Posterior vena cava (tissue), 2 donors: ENCODE measurements at places on chromosomes 7 and 10. TPM values are rescaled to one million over a fixed set of nuclear protein-coding genes. Genes with fewer than 3 reads are reported as not detected.
A peak's percentile ranks its signal among the peaks of the same experiment; 100 is the strongest.

The SLIT1 gene
- 0.23 TPM for total RNA-seq

The PRLHR gene
- total RNA-seq: not detected

GRCh38 chr7:141483044-141483443, 68.2 kb upstream of the AGK start:
- DNase-seq: no peak

DNA sequence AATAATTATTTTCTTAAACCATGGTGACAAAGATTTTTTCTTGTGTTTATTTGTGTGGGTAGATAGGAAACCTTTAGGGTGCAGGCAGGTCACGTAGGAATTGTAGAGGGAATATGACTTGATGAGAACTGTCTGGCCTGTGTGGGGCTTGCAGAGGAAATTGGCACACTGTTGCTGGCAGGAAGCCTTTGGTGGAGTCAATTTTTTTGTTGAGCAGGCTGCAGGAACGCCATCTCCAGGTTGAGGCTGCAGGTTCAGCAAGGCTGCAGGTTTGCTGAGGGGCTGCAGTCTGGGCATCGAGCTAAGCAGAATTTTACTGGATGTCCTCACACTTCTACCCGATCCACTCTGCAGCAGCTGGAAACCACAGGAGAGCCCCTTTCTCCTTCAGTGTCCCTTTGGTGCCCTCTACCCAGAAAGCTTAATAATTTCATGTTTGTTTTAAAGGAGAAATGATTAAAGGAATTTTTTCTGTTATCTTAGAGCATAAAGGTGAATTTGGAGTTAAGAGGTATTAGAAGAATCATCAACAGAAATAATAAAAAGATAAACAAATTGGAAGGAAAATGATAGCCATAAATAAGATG, 37.0 kb downstream of the TBC1D12 start:
- no peak for DNase-seq

DNA sequence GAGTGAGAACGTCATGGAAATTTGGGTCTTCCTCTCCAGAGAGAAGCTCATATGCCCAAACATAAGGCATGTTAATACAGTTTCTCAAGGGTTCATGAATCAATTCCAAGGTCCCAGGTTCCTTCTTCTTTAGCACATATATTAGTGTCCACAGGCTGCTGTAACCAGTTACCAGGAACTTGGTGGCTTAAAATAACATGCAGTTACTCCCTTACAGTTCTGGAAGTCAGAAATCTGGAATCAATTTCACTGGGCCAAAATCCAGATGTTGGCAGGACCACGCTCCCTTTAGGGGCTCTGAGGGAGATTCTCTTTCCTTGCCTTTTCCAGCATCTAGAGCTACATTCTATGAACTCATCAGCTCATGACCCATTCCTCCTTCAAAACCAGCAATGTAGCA, 64.8 kb downstream of the MRC1 start:
- no peak for DNase-seq

DNA sequence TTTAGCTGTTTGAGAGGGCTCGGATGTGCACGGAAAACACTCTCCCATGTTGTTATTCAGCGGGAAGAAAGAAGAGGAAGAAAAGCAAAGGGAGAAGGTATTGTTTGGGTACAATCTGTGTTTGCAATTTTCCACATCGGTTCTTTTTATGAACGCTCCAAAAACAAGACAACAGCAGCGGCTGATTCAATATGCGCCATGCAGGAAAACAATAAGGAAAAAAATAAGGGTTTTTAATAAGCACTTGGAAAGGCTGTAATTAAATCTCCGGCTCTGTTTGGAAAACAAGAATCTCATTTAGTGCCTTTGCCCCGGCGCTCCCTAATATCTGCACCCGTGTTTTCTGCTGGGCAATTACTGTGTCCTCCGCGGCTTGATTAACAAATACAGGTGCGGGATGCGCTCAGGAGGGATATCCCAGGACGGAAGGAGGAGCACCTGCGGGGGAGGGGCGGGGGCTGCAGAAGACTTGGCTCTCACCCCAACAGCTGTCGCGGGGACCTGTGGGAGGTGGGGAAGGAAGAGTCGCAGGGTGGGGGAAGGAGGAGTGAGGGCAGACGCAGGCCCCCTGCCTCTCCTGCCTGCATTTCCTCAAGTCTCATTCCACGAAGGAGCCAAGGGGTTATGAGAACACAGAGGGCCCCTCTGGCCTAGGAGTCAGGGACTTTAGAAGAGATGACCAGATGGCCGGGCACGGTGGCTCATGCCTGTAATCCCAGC, 181.5 kb upstream of the PODXL start:
- DNase-seq: no peak

The OR2A42 gene
- not detected for total RNA-seq

- no peak for DNase-seq
Measured at GRCh38 chr7:6392712-6393666, 54.8 kb downstream of the DAGLB start.

DNA sequence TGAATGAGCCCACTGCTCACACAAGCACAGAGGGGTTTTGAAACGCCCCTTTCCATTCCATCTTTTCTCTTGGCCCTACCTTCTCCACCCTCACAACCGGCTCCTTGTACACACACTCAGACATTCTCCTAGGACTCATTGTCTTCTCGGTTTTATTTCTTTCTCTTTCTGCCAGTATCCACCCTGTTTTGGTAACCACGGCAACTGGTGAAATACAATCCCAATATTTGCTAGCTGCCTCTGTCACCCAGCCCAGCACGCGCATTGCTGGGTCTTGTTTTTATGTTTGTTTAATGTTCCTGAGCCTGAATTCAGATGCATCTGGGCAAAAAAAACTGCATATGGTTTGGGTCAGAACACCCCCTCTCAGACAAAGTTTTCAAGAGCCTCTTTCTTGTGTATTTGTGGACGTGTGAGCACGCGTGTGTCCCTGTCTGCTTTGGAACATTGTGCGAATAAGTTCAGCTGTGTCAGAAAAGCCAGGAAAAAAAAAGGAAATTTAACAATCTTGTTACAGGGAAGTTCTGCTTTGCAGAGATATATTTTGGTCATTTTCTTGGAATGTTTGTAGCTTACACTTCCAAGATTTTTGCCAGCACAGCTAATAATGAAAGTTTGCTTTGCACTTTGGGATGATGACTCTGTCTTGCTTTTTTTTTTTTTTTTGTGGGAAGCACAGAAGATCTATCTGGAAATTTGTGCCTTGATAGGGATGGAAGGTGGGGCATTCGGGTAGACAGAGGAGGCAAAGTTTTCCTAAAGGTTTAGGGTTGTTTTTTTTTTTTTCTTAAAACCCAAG, 225.9 kb downstream of the TRIL start:
- DNase-seq: no peak

DNA sequence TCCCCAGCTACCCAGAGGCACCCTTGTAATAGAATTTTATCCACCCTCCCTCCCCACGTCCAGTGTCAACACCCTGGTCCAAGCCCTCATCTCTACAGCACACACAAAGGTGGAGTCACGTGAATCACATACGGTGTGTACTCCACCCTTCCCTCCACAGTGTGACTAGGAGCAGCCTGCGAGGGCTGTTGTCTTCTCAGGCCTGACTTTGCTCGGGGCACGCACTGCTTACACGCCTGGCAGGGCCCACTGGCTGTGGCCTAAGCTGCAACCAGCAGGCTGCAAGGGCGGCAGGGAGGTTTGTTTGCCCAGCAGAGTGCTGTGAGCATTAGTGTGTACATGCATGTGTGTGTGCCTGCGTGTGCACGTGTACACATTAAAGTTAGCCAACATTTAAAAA, 93.7 kb downstream of the COBL start:
- DNase-seq: no peak

The EVX1 gene
- not detected for total RNA-seq

- DNase-seq: no peak
Measured at GRCh38 chr7:87689374-87689773, 61.2 kb downstream of the RUNDC3B start.

DNA sequence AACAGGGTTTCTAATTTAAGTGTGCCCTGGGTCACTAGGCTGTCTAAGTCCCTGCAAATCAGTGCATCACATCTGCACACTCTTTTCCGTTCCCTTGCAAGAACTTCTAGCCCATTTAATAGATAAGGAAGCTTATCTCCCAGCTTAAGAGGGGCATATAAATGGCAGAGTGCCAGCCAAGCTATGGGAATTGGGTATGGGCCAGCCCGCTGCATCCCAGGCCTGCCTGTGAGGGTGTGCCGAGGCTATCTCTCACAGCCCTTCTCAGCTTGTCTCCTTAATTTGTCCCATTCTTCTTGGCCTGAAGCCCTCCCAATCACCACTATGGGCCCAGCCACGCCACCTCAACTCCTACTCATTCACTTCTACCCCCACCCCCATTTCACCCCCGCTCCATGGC, 14.7 kb downstream of the AQP1 start:
- peak; percentile 56 for DNase-seq

- no peak for DNase-seq
Measured at GRCh38 chr10:52469970-52470705, 156.1 kb downstream of the DKK1 start.

The IL15RA gene
- total RNA-seq: 16.9 TPM

DNA sequence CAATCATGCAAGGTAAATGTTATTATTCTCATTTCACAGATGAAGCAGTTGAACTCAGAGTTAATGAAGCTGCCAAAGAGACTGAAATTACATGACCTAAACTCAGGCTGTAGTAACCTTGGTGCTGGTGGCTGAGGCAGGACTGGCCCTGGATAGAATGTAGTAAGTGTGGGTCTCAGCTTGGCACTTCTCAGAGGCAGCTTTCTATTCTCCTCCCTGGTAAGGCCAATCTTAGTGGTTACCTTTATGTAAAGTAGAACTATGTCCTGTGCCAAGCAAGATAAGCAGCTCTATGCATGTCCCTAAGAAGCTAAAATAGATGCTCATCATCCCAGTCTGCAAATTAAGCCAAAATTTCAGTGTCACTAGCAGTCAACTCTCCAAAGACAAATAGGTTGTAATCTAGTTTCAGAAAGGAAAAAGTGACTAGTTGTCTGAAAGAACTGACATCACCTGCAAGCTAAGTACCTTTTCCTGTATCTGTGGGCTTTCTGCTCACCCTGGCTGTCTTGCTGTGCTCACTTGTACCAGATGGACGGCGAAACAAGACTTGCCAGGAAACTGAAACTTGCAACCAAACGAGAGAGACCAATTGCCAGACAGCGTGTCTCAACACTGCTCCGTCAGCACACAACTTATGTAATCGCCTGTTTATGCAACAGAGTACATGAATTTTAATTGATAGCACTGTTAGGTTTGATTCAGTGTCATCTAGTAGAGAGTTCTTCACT, 43.7 kb downstream of the CH25H start:
- DNase-seq: no peak

The ZNF735 gene
- not detected for total RNA-seq

DNA sequence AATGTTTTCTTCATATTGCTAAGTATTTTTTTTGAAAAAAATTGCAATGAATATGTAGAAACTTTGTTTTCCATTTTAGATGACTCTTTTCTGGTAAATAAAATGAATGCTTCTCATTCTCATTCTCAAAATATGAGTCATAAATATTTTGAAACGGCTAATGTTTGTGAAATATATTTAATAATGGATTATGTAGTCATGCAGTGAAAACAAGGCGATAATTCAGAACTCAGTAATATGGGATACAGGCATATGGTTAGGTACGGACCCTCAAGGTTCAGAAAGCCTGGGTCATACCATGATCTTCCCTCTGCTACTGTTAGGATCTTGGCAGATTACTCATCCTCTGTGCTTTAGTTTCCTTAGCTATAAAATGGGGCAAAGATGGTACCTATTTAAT, 46.2 kb upstream of the SLC39A12 start:
- no peak for DNase-seq

The EMX2 gene
- total RNA-seq: 3.6 TPM

GRCh38 chr7:78130446-78131215, 332.1 kb downstream of the PHTF2 start:
- DNase-seq: no peak

The C10orf67 gene
- not detected for total RNA-seq

The OR2A12 gene
- total RNA-seq: not detected

The CCNJ gene
- 4.8 TPM for total RNA-seq

- DNase-seq: peak; percentile 95
Measured at GRCh38 chr7:99407872-99408378, 472 bp downstream of the PDAP1 start.

DNA sequence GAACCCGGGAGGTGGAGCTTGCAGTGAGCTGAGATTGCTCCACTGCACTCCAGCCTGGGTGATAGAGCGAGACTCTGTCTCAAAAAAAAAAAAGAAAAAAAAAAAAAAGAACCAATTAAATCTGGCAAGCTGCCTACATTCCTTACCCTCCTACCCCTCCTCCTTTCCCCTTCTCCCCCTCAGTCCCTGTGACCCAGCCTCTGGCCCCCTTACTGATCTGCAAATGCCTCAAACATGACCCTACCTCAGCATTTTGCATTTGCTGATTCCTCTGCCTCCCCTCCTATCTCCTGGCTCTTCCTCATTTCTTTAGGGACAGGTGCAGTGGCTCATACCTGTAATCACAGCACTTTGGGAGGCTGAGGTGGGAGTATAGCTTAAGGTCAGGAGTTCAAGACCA, 19.3 kb downstream of the CDHR3 start:
- no peak for DNase-seq

- DNase-seq: no peak
Measured at GRCh38 chr7:30315589-30315988, 31.2 kb downstream of the ZNRF2 start.

DNA sequence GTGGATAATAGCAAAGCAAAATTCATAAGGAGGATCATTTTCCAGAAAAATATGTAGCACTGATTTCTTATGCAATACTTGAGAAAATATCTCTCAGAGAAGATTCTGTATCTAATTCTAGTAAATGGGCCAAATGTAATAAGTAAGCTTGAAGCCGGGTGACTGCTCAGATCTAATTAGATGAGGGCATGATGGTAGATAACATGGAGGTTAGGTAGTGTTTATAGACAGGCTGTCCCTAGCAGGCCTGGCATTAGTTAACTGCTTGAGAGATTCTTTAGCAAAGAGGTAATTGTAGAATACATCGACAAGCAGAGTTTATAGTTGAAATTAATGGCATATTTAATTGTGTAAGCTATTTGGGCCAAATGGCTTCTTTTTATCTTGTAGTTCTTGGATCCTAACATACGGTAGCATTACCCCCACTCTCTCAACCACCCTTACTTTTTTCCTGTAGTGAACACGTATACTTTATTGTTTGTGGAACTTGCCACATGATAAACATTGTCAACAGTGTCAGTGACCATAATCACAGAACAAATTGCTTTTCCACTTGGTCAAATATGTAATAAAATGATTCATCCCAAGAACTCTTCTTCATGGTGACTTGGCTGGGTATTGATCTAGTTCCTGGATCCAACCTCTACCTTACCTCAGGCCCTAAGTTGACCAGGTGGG, 343.1 kb downstream of the BBS9 start:
- no peak for DNase-seq
